ENCODE measurements at places on chromosomes 1 and 21.

- no peak for DNase-seq
Observed at GRCh38 chr1:99441299-99442095, 177.2 kb downstream of the PLPPR4 start.

- no peak for DNase-seq
Observed at GRCh38 chr1:96409087-96409486, 312.5 kb upstream of the PTBP2 start.

DNA sequence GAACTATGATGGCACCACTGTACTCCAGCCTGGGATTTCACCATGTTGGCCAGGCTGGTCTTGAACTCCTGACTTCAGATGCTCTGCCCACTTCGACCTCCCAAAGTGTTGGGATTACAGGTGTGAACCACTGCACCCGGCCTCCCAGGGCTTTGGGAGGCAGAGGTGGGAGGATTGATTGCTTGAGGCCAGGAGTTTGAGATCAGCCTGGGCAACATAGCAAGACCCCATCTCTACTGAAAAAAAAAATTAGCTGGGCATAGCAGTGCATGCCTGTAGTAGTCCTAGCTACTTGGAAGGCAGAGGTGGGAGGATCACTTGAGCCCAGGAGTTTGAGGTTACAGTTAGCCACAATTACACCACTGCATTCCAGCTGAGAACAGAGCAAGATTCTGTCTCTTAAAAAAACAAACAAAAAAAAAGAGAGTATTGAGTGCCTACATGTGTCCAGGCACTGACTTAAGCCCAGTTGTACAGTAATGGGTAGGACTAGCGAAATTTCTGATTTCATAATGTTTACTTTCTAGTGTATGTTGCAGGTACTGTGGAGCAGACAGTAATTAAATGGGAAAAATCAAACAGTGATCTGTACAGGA is 4.2 kb downstream of the MANEAL start:
- DNase-seq: no peak

DNA sequence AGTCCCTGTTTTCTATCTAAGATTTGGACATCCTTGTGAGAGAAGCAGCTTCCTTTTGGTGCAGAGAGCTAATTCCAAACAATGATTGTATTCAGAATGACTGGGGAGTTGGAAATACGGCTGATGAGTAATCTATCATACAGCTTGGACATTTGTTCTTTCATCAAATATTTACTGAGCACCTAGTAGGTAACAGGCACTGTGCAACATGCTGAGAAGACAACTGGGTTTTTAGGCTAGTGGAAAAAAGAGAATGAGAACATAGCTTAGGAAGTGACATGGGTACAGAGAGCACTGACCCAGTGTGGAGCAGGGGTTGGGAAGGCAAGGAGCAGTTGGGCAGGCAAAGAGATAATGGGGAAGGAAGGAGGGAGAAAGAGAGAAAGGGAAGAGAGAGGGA is 87.5 kb downstream of the TBX19 start:
- no peak for DNase-seq

GRCh38 chr1:203751051-203751450 is 13.9 kb upstream of the LAX1 start:
- DNase-seq: no peak

- DNase-seq: no peak
Observed at GRCh38 chr1:245500546-245500945, 345.8 kb downstream of the KIF26B start.

GRCh38 chr1:231386466-231386865 is 35.6 kb downstream of the EGLN1 start:
- DNase-seq: no peak

- no peak for DNase-seq
Observed at GRCh38 chr1:46497665-46498064, 8.0 kb downstream of the DMBX1 start.

- DNase-seq: no peak
Observed at GRCh38 chr1:36095760-36096405, 7.2 kb downstream of the ADPRS start.

GRCh38 chr21:40517646-40518045 is 329.3 kb downstream of the DSCAM start:
- DNase-seq: no peak

GRCh38 chr1:158654086-158654485 is 32.4 kb downstream of the SPTA1 start:
- DNase-seq: no peak

DNA sequence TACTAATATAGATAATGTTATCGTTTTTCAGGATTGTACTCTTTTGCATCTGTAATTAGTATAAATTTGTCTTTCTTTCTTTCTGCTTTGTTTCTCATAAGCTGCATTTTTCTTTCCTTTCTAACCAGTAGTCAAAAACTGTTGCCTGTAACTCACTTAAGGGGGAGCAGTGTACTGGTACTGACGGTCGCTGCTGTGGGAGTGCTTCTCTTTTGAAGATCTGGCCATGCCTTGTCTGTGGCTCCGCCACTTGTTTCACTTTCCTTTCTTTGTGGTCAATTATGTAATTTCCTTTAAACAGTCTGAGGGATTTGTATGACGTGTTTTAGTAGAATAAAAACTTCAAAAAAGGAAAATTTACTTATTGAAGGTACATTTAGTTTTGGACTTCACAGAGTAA is 37.0 kb downstream of the MIA3 start:
- no peak for DNase-seq

- no peak for DNase-seq
Observed at GRCh38 chr1:9774712-9775679, 48.8 kb downstream of the CLSTN1 start.

GRCh38 chr1:118253053-118253915 is 68.3 kb upstream of the SPAG17 start:
- no peak for DNase-seq

- DNase-seq: no peak
Observed at GRCh38 chr1:91501523-91501851, 836 bp downstream of the CDC7 start.

- DNase-seq: no peak
Observed at GRCh38 chr1:182164273-182164672, 102.8 kb upstream of the ZNF648 start.

GRCh38 chr1:100565533-100565932 is 27.6 kb downstream of the GPR88 start:
- DNase-seq: no peak

DNA sequence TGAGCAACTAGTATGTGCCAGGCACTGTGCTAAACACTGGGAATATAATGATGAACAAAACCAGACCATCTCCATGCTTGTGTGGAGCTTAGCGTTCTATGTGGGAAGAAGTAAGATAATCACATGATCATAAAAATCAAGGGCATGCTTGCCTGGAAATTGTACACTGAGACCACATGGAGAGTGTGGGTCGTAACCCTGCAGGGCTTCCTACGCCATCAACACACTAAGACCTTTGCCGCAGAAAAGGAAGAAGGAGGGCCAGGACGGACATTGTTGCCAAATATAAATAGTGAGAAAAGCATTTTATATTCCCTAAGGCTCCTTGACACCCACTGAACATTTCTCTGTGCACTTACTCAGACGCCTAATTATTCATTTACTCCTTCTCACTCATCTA is 388.1 kb upstream of the VAMP3 start:
- no peak for DNase-seq

- no peak for DNase-seq
Observed at GRCh38 chr1:155966135-155966534, 12.2 kb downstream of the ARHGEF2 start.

DNA sequence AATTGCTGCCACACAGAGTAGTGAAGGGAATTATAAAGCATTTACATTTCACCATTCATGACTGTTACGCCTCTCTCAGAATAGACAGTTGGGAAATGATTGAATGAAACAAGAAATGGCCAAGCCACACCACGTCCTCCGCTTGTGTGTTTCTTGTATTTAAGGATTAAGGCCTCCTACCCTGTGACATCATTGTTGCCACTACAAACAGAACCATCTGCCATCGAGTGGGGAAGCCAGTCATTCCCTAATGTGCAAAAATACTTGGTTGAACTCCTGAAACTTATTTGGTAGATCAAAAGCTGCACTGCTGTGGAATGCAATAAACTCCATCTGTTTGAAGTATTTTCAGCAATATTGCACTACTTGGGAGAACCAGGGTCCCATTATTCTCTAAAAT is 99.0 kb upstream of the C1orf105 start:
- DNase-seq: no peak

- no peak for DNase-seq
Observed at GRCh38 chr1:47436979-47437446, 831 bp upstream of the FOXD2 start.

DNA sequence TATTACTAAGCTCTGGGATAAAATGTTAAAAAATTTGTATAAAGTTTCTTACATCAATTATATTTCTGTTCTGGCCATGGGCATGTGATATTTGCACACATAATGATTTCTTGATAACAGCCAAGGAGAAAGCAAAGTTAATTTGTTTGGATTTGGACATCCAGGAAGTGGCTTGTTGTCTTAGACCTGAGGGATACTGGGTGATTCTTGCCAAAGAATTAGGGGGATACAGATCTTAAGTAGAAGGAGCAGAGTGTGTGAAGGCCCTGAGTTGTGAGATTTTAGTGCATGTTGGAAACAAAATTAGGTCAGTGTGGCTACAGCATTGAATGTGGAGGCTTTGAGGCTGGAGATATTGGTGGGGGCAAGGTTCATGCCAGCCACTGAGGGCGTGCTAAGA is 65.6 kb downstream of the NCAM2 start:
- no peak for DNase-seq

Data from stimulated activated CD4-positive, alpha-beta T cell treated with anti-CD3 and anti-CD28 coated beads, Interleukin-1b, Interleukin-23, amount 100 ng/mL, for 1 hour (primary cell).